ENCODE measurements at places on chromosomes 3 and 15.

GRCh38 chr15:75669879-75670212, 22.1 kb downstream of the SNX33 start:
- no peak for DNase-seq

GRCh38 chr15:78397382-78397781, 40.6 kb upstream of the IREB2 start:
- DNase-seq: no peak

GRCh38 chr3:194333981-194334320, 17.2 kb downstream of the CPN2 start:
- DNase-seq: no peak

DNA sequence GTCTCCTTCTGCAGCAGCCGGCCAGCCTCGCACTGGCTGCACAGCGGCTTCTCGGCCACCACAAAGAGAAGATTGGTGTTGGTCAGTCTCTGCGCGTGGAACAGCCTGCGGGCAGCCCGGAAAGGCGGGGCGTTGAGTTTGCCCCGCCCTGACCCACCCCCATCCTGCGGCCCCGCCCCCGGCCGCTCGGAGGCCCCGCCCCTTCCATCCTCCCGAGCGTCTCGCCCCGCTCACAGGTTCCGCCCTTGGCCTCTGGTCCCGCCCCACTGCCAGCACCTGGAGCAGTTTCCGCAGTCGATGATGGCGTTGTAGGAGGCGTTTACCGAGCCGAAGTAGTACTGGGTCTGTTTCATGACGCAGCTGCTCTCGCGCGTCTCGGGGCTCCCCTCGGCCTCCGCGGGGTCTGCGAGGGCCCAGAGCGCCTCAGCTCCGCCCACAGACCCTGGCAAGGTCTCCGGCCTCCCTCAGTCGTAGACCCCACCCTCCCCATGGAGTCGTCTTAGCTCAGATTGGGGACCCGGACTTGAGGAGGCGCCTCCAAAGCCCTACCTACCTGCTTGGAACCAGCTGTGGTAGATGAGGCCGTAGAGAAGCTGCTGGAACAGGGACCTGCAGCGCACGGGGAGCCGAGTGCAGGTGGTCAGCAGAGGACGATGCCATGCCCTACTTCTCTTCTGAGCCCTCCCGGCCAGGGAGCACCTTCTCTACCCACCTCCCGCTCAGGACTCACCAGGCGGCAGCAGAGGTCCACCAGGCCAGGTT, 5.9 kb upstream of the TMEM115 start:
- peak; percentile 16 for DNase-seq

DNA sequence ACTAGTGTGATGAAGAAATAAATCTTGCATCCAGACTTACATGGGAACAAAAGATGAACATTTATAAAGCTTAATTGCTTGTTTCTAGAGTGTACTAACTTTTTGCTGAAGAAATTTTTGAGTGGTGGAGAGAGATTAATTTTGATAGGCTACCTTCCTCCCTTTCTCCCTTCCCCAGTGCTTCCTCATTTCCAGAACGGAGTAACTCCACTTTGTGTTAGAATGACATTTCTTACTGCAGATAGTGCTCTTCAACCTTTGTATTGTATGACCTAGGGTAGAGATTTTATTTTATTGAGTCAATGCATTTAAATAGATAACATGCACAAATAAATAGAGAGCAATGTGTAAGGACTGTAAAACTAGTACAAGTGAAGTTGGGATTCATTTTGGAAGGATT, 1.9 kb downstream of the ATP1B3 start:
- DNase-seq: no peak

- DNase-seq: no peak
Measured at GRCh38 chr3:13792051-13792490, 87.8 kb downstream of the WNT7A start.

DNA sequence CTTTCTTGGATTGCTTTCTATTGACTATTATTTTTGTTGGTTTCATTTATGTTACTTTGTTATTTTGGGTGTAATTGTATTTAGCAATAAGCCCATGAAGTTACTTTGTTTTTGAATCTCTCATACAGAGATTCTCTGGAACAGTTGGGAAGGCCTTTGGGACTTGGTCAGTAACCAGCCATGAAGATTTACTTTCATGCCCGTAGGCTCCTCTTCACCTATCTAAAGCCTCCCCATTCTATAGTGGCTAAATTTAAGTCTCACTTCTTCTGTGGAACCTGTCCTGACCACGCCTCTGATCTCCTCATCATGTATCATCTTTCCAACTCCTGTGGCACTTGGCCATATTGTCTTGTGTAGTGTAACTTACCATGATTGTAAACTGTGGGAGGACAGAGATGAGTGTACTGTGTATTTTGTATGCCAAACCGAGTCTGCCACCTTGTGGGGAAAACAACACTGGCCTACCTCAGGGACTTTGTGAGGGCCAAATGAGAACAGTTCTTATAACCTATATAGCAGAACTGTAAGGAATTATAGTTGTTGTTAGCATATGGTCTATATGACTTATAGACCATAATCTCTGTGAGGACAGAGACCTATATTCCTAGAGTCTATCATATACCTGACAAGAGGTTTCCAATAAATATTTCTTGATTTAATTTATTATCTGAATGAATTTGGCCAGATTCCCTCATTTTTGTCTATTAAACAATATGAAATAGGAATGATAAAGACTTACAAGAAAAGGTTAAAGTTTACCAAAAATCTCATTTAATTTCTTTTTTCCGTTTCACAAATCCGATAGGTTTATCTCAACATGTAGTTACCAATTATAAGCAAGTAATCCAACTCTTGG, 75.0 kb downstream of the STARD9 start:
- peak; percentile 22 for DNase-seq

DNA sequence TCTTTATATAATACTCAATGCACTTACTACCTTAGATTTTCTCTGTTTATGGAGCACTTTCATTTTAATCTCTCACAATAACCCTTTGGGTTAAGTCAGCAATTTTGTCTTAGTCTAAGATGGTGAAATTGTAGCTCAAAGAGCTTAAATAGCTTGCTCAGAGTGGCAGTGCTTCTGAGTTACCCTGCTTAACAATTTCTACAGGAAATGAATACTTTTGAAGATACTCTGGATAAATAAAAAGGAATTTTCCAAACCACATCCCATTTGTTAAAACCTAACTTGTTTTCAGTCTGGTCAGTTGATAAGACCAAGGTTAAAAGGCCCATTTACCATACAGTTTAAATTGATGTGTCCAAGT, 37.2 kb downstream of the HMG20A start:
- no peak for DNase-seq

DNA sequence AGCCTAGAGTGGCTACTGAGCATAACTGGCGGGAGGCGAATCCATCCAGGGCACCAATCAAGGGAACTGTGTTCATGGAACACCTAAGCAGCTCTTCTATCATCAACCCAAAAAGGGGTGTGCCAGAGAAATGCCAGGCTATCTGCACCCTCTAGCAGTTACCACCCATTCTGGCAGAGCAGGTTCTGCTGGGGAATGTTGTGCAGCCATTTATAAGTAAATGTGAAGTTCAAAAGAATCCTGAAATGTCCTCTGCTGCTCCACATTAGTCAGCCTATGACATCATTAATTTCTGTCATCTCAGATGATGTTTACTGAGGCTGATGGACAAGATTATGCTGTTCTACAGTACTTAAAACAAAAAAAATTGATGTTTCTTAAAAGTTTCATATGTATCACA, 7.7 kb downstream of the SKIC8 start:
- no peak for DNase-seq

DNA sequence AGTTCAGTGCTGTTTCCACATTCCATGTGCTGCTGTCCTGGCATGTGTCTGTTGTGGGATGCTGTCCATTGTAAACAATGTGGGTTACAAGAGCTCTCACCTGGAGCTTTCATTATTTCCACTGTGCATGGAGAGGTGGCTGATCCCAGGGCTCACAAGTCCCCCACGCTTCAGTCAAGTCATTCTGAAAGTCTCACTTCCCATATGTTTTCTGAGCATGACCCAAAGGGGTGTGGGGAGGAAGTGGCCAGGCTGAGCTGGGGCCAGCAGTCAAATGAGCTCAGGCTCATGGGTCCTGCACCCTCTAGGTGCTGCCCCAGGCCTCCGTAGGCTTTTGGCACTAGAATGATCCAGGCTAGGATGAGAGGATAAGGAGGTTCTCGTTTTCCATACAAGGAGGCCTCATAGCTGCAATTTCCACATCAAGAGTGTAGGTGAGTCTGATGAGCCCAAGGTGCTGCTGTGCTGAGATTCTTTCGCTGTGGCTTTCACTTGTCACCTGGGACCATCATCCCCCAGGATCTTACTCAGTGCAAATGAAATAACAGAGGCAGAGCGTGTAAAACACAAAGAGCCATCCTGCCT, 22.0 kb downstream of the STARD5 start:
- DNase-seq: no peak

GRCh38 chr3:13019243-13020095, 53.8 kb downstream of the IQSEC1 start:
- peak; percentile 50 for DNase-seq

DNA sequence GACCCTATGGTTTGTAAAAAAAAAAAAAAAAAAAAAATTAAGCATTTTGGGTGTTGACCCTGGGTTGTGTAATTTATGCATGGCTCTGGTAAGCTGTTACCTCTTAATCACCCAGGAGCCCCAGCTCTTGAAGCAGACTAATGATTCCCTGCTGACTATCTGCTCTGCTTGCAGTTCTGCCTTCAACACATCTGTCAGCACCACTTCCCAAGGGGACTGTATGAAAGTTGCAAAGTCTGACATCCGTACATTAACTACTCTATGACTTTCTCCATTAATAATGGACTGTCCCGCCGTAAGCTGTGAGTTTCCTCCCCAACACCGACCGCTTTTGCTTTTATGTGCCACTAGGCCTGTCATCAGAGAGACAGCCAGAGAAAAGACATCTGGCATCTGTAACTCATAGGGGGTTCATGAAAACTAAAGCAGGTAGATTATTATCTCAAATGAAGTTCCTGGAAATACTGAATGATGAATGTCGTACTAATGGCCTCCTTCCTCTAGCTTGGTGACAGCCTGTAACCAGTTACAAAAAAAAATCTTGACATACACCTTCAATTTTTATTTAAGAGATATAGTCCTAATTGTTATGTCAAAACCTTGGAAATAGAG, 271.5 kb downstream of the IL5RA start:
- no peak for DNase-seq

DNA sequence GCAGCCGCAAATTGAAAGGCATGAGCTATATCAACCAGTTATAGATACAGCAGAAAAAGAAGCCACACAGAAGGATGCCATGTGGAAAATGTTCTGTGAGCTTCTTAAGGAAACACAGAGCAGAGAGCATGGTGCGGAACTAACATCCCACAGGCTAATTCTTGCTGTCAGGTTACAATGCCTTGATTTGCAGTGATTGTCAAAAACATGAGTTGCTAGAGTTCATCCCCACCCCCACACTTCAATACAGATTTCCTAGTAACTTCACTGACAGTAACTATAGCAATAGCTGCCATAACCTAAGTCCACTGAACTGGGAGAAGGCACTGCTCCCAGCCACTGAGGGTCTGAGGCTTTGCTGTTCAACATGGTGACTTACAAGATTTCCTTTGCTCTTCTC, 821.6 kb downstream of the SQOR start:
- no peak for DNase-seq

DNA sequence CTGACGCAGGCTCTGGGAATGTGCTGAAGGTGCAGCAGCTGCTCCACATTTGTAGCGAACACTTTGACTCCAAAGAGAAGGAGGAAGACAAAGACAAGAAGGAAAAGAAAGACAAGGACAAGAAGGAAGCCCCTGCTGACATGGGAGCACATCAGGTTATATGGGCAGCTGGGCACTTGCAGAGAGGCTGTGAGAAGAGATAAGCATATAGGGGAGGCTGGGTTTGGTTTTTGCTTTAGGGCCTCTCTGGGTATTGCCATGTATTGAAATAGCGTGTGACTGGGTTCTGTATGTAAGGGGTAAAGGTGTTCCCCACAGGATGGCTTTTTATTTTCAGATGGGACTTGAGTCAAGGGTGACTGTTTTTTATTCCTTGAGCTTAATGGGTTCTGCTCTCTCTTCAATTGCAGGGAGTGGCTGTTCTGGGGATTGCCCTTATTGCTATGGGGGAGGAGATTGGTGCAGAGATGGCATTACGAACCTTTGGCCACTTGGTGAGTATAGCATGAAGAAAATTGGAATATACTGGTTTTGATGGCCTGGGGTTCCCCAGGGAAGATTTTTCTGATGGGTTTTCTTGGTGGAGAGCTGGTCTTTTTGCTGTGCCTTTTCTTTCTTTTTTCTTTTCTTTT, 7.4 kb downstream of the PSMD2 start:
- no peak for DNase-seq

GRCh38 chr3:58683001-58683458, 16.5 kb upstream of the FAM3D start:
- no peak for DNase-seq

DNA sequence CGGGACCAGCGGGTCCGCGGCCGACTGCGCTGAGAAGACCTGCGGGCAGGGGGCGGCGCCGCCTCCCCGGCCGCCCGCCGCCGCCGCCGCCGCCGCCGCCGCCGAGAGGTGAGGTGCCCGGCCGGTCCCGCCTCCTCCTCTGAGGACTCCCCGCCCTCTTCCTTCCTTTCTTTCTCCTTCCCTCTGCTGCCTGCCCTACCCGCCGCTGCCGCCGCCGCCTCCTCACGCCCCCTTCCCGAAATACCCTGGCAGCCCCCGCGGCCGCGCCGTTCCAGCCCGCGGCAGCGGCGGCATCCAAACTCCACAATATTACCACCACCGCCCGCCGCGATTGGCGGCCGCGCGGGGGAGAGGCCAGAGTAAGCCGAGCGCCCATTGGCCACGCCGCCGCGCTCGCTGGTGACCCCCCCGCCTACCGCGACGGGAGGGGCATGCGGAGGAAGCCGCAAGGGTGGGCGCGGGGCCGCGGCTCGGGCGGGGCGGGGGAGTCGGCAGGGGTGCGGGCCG, 61.8 kb upstream of the ANKRD28 start:
- DNase-seq: peak; percentile 50

Measured in NCI-H2029 treated with DMSO at 0.1 percent for 48 hours (cell line).